ENCODE measurements at places on chromosomes 3 and 15.
A peak's percentile ranks its signal among the peaks of the same experiment; 100 is the strongest.

GRCh38 chr15:32818758-32819447 is 101.1 kb downstream of the GREM1 start:
- no peak for DNase-seq

GRCh38 chr3:112734171-112734570 is 93.2 kb upstream of the CCDC80 start:
- peak; percentile 15 for DNase-seq

DNA sequence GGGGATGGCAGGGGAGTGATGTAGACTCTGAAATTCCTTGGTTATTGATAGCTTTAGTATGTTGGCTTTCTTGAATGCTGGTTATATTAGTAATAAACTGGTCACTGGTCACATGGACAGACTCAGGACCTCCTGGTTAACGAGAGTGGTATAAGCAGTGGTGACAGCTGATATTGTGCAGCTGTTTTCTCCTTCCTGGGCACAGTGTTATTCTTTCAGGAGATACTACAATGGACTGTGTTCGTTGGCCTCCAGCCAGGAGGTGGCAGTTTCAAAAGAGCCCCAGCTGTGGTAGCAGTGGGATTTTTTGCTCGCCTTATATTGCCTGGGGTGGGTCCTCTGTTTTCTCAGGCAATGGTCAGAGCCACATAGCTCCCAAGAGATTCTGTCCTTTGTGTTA is 181.6 kb upstream of the RBMS3 start:
- no peak for DNase-seq

GRCh38 chr15:39934397-39935071 is 619 bp downstream of the EIF2AK4 start:
- peak; percentile 2 for DNase-seq

DNA sequence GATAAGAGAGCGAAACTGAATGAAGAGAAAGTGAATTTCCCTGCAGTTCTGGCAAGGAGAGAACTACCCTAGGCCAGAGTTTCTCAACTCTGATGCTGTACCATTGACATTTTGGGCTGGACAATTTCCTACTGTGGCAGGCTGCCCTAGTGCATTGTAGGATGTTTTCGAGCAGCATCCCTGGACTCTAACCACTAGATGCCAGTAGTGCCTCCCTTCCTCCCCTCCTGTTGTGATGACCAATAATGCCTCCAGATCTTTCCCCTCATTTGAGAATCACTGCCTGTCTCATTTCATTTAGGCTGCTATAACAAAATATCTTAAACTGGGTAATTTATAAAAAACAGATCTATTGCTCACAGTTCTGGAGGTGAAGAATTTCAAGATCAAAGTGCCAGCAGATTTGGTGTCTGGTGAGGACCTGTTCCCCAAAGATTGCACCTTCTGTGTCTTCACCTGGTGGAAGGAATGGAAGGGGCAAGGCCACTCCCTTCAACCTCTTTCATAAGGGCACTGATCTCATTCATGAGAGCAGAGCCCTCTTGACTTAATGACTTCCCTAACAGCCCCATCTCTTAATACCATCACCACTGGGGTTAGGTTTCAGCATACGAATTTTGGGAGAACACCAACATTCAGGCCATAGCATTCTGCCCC is 188.9 kb upstream of the MEIS2 start:
- no peak for DNase-seq
